ENCODE measurements at places on chromosomes 1 and 21. TPM values are rescaled to one million over a fixed set of nuclear protein-coding genes. Genes with fewer than 3 reads are reported as not detected.

DNA sequence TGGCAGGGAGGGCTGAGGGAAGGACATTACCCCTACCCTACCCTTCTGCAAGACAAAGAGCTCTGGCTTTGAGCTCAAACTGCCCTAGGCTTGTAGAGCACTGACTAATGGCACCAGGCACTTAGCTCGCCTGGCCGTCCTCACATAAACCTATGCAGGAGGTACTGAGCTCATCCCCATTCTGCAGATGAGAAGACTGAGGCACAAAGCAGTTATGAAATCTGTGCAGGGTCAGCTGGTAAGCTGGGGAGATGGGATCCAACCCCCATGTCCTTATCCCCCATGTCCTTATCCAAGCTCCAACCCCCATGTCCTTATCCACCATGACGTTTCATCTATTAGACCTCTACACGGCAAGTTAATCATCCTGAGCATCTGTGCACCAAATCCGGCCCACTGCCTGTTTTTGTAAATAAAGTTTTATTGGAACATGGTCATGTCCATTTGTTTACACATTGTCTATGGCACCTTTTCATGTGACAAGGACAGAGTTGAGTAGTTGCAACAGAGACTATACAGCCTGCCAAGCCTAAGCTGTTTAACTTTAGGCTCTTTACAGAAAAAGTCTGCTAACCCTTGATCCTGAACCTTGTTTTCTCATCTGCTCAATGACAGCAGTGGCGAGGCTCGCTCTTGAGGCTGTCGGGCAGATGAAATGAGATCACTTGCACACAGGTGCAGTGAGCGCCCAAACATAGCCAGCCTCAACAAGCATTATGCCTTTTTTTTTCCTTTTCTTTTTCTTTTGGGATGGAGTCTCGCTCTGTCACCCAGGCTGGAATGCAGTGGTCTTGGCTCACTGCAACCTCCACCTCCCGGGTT is 86.8 kb downstream of the FBXO2 start:
- no peak overlapping the region for H3K4me3 ChIP-seq
- H3K36me3 ChIP-seq = no peaks in the 10 kb centered on the region
- peaks cover 8% of the 10 kb centered on the region for H3K27me3 ChIP-seq
- no peaks in the 10 kb centered on the region for H3K4me1 ChIP-seq

GRCh38 chr1:157966031-157966537 is 27.4 kb upstream of the KIRREL1 start:
- no peak overlapping the region for H3K4me3 ChIP-seq
- no peak for DNase-seq
- H3K4me1 ChIP-seq = no peaks in the 10 kb centered on the region
- peaks cover 8% of the 10 kb centered on the region for H3K27me3 ChIP-seq
- no peaks in the 10 kb centered on the region for H3K36me3 ChIP-seq
- H3K27ac ChIP-seq = no peak overlapping the region

DMRTA2 gene
- total RNA-seq = not detected

DNA sequence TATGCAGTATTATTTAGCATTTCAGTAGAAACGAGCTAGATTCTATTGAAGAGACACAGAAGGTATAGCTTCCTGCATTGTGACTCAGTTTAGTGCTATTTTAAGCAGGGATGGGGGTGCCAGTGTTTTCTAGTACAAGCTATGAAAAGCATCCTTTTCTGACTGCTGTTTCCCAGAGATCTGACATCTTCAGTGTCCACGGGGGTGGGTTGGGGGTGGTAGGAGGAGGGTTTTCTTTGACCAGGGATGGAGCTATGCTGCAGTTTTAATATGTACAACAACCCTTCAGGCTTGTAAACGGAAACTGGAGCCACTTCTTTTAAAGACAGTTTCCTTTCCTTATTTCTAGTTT is 2.7 kb upstream of the NEGR1 start:
- peaks cover 27% of the 10 kb centered on the region for H3K27me3 ChIP-seq
- H3K4me1 ChIP-seq = peaks cover 15% of the 10 kb centered on the region
- no peak overlapping the region for H3K27ac ChIP-seq

RHBDL2 gene
- total RNA-seq = not detected

THEMIS2 gene
- total RNA-seq = 12.9 TPM

LINGO4 gene
- 0.07 TPM for total RNA-seq

GRCh38 chr1:37570528-37571334 is 14.0 kb downstream of the DNALI1 start:
- H3K4me3 ChIP-seq = no peak overlapping the region
- H3K36me3 ChIP-seq = peaks cover 58% of the 10 kb centered on the region
- H3K27me3 ChIP-seq = no peaks in the 10 kb centered on the region
- H3K4me1 ChIP-seq = peaks cover 26% of the 10 kb centered on the region
- no peak for DNase-seq

VHLL gene
- total RNA-seq = not detected

DNA sequence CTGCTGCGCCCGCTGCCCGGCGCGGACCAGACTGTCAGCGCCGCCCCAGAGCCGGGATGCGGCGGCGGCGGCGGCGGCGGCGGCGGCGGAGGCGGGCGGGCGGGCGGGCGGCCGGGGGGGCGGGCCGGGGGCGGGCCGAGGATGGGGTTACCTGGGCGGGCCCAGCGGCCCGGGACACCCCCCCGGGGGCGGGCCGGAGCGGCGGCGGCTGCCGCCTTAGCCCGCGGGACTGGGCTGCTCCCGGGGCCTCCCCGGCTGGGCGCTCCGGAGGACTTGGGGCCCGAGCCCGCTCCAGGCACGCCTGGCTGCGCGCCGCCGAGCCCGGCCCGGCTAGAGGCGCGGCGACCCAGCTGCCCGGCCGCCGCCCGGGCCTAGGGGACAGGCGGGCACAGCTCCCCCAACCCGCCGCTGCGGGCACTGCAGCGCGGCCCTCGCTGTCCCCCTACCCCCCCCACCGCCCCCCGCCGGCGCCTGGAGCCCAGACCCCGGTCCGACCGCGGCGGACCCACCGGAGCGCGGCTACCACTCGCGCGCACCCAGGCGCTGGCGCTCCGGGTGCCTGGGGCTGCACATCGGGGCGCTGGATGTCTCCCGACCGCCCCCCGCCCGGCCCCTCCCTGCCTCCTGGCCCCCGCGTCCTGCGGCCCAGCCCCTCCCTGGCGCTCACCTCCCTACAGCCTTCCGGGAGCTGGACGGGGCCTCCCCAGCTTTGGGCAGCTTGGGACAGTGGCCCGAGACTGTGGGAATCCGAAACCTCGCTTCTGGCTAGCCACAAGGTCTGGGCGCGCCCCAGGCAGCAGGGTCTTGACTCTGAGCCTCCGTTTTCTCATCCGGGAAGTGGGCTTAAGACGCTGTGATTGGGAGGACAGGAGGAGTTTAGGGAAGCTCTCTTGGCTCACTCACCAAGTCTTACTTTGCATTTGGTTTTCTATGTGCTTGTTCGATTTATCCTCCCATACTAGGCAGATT is at the start of gene WNT4:
WNT4 (minus strand) TSS at position 33 of the 969 bp plus-strand sequence. CDS start 175 bp downstream, outside the sequence.
- peak within 1 kb of the TSS; percentile 65 for H3K4me3 ChIP-seq
- peaks cover 57% of the 10 kb centered on the region for H3K27me3 ChIP-seq
- peak; percentile 19 for DNase-seq
- no peak within 1 kb of the TSS for H3K27ac ChIP-seq
- H3K36me3 ChIP-seq = no peaks in the 10 kb centered on the region

RUSC1 gene
- total RNA-seq = 17.2 TPM

DNA sequence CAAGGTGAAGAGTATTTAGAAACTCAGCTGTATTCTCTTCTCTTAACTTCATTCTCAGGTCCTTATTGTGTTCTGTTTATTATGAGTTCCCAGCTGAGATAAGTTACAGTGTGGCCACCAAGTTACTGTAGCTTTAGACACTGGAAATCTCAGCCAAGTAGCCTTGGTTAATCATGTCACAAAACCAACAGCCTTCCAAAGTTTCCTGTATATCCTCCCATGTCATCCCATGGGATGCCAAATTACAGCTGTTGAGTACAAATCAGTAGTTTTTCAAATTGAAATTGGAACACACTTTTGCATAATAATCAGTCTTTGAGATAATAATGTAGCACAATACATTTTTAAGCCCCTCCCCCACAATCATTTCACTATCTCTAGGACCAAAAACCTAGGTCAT is 10.7 kb downstream of the ADAMTS5 start:
- H3K4me1 ChIP-seq = no peaks in the 10 kb centered on the region
- no peak overlapping the region for H3K4me3 ChIP-seq
- DNase-seq = no peak
- peaks cover 2% of the 10 kb centered on the region for H3K27me3 ChIP-seq

- H3K27me3 ChIP-seq = no peaks in the 10 kb centered on the region
- H3K4me1 ChIP-seq = peaks cover 49% of the 10 kb centered on the region
- H3K36me3 ChIP-seq = no peaks in the 10 kb centered on the region
- H3K27ac ChIP-seq = no peak overlapping the region
- no peak overlapping the region for H3K4me3 ChIP-seq
Observed at GRCh38 chr1:107933736-107934135, 31.2 kb downstream of the VAV3 start.

- H3K36me3 ChIP-seq = no peaks in the 10 kb centered on the region
- H3K4me1 ChIP-seq = no peaks in the 10 kb centered on the region
- no peak overlapping the region for H3K27ac ChIP-seq
Observed at GRCh38 chr1:176795929-176796328, 333.0 kb downstream of the PAPPA2 start.

- H3K4me1 ChIP-seq = no peaks in the 10 kb centered on the region
- H3K4me3 ChIP-seq = no peak overlapping the region
- H3K36me3 ChIP-seq = no peaks in the 10 kb centered on the region
Observed at GRCh38 chr1:7379441-7379971, 391.6 kb upstream of the VAMP3 start.

KCNJ10 gene
- not detected for total RNA-seq

DNA sequence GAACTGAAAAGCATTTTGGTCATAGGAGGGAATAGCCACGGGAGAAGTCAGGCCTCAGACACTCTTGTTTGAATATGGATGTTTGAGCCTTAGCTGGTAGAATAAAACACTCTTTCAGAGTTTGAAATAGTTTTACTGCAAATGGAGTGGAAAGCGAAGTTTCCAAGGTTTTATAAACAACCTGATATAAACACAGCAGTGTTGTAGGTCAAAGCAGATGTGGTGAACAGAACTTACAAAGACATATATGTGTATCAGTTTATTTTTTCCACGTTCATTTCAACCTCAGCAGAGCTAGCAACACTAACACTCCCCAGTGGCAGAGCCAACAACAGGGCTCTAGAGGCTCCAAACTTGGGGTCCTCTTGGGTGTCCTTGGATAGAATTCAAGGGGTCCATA is 89.9 kb downstream of the WLS start:
- H3K4me3 ChIP-seq = no peak overlapping the region
- no peak overlapping the region for H3K27ac ChIP-seq
- H3K27me3 ChIP-seq = no peaks in the 10 kb centered on the region
- no peak for DNase-seq

AGMAT gene
- total RNA-seq = 16.2 TPM
